ENCODE measurements at places on chromosomes 2 and 18.

GRCh38 chr2:5020116-5020875, 671.9 kb upstream of the SOX11 start:
- DNase-seq, result peak; percentile 66

GRCh38 chr2:127528487-127528886, 2.2 kb upstream of the IWS1 start:
- no peak for DNase-seq

DNA sequence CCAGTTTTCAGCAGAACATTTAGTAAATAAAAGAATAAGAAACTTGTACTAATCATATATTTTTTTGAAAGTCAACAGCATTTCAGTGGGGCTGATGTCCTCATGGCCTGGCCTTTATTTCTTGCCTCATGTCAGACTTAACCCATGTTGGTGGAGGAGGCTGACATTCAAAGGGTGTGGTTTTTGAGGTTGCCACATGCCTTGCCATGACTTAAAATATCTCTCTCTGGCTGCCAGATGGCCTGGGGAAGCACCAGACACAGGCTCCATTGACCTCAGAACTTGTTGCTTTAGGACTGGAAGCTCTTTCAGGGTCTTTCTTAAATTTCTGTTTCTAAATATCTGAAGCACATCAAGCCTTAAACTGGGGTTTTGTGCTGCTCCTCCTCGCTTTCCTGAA, 32.5 kb upstream of the CD28 start:
- no peak for DNase-seq

DNA sequence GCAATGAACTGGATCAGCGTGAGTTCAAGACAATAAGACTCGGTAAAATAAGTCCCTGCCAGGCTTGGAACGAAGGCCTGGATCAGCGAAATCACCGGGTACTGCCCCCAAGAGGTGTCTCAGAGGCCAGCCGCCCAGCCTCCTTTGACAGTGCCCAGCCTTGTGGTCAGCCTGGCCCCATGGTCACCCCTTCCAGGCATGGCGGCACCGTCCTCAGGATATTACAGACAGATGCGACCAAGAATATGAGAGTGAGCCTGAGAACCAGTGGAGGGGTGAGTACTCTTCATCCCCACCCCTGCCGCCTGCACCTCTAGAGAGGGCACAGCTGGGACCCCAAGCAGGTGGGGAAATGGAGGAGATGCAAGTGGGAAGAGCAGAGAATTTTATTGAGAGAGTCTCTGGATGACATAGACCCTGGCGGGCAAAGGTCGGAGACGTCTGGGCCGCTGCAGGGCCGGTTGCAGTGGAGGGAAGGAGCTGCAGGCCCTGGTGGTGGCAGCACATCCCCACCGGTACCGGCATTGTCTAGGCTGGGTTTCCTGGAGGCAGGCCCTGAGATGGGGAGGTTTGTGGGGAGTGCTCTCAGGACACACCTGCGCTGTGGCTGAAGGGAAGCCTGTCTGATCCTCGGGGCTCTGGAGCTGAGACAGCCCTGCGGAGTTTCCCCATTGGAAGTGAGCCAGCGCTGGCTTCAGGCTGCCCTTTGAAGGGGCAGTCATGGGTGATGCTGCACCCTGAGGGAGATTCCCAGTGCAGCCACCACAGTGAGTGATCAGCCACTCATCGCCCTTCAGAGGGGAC, 190.0 kb downstream of the SEPTIN10 start:
- no peak for DNase-seq

- DNase-seq, result no peak
Measured at GRCh38 chr2:20523799-20524187, 76.9 kb downstream of the RHOB start.

DNA sequence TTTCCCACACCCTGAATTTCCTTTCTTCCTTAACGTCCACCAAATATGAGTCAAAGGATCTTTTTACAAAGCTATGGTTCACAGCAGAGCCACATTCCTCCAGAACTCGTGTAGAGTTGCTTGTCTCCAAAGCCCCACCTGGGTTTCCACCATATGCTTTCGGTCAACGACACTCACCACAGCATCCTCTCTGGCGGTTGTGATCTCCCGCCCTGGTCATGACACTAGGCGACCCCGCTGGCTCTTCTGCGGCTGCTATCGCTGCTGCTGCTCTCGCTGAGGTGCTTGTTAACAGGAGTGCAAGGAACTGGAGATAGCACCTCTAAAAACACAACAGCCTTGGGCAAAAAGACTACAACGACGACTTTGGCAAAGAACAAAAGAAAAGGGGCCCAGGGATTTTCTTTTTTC, 340 bp downstream of the SLC40A1 start:
- no peak for DNase-seq

GRCh38 chr2:29129586-29130281, 14.5 kb downstream of the CLIP4 start:
- DNase-seq, result peak; percentile 13

- DNase-seq, result no peak
Measured at GRCh38 chr2:212995920-212996319, 155.5 kb downstream of the IKZF2 start.

DNA sequence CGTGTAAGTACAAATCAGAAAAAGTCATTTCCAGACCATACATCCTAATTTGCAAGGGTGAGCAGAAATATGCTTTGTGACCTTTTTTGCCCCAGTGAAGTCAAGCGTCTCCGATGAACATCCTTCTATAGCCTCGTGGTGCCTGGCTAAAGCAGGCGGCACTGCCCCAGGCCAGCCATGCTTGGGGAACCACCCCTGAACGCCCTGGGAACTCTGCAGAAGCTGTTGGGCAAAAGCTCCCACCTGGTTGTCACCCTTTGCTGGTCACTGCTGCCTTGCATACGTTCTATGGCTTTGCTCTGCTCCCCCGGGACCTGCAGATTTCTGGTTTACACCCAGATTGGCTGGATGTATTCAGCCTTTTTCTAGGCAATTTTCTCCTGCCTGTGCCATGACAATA, 256.4 kb downstream of the SS18 start:
- no peak for DNase-seq

- no peak for DNase-seq
Measured at GRCh38 chr2:27485496-27485895, 4.0 kb downstream of the IFT172 start.

DNA sequence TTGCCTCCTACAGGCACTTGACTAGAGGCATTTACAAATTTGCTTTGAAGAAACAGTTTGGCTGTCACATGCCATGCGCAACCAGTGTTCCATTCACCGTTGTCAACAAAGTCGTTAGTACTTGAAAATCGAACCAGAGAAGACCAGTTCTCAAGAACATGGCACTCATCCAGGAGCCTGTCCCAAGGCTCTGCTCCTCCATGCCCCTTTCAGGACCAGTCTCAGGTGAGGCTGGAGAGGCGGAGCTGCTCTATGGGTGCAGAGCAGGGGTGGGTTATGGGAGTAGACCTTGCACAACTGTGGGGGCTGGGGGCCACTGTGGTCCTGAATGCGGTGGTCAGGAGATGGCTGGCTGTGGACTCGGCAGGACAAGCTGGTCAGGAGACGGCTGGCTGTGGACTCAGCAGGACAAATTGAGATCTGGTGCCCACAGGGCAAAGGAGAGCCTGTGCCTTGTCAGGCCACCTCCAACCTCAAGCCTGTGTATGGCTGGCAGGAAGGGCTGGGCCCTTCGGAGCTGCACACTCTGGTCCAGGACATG, 12.3 kb upstream of the ATP9B start:
- no peak for DNase-seq

DNA sequence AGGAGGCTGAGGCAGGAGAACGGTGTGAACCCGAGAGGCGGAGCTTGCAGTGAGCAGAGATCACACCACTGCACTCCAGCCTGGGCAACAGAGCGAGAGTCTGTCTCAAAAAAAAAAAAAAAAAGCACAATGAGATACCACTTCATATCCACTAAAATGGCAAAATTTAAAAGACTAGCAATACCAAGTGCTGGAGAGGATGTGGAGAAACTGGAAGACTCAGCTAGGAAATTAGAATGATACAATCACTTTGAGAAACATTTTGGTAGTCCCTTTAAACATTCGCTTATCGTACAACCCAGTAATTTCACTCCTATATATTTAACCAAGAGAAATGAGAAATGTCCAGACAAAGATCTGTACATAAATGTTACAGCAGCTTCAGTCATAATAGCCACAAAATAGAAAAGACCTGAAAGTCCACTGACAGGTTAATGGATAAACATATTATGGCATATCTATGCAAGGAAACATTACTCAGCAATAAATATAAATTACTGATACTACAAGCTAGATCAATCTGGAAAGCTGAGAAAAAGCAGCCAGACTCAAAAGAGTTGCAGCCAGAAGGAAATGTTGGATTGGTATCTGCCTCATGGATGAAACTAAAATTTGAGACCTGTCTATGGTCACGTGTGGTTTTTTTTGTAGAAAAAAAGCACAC, 40.0 kb downstream of the WDSUB1 start:
- no peak for DNase-seq

- no peak for DNase-seq
Measured at GRCh38 chr2:109721135-109721534, 73.0 kb upstream of the RGPD5 start.

DNA sequence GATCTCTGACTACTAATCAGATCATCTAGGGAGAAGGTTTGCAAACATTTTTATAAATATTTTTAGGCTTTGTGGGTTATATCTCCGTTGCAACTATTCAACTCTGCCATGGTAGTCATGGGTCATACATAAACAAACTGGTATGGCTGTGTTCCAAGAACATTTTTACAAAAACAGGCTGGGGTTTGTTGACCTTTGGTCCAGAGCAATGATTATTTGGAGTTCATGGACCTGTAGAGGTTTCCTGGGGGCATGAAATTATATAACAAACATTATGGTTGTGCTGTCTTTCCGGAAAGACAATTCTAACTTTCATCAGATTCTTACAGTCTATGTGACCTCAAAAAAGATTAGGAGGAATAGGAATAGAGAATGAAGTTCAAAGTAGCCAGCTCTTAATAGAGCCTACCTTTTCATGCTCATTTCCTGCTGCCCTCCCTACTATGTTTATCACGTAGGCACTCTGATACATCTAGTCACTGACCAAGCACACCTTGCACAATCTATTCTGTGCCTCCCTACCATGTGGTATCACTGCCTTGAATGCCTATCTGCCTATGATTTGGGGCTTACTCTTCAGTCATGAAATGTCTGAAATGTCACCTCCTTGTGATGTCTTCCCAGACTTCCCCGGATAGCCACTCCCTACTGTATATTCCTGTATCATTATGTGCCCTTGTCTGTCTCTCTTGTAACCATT, 102.4 kb upstream of the SCN1A start:
- DNase-seq, result peak; percentile 2

DNA sequence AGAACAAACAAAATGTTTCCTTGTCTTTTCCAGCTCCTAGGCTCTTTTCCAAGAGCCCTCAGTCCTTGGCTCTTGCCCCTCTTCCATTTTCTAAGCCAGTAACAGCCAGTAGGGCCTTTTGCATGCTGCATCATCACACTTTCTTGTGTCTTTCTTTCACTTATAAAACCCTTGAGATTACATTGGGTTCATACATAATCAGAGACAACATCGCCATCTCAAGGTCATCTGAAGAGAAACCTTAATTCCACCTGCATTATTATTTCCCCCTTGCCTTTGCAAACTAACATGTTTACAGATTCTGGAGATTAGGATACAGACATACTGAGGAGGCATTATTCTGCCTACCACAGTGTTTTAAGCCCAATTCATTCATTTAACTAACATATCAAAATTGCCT, 697.3 kb downstream of the TRIB2 start:
- DNase-seq, result peak; percentile 29

- no peak for DNase-seq
Measured at GRCh38 chr2:43539436-43539835, 56.4 kb downstream of the THADA start.

GRCh38 chr18:76130845-76131244, 364.2 kb downstream of the ZNF516 start:
- DNase-seq, result no peak

DNA sequence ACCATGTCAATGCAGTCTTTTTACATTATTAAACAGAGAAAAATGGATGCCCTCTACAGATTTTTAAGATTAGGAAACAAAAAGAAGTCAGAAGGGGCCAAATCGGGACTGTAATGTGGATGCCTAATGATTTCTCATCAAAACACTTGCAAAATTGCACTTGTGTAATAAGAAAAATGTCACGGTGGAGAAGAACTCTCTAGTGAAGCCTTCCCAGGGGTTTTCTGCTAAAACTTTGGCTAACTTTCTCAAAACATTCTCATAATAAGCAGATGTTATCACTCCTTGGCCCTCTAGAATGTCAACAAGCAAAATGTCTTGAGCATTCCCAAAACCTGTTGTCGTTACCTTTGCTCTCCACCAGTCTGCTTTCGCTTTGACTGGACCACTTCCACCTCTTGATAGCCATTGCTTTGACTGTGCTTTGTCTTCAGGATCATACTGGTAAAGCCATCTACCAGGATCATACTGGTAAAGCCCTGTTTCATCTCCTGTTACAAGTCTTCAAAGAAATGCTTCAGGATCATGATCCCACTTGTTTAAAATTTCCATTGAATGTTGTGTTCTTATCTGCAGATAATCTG, 226.8 kb downstream of the TNS1 start:
- no peak for DNase-seq

GRCh38 chr18:32360682-32361345, 109.9 kb downstream of the GAREM1 start:
- DNase-seq, result no peak

- DNase-seq, result no peak
Measured at GRCh38 chr2:174166261-174166660, 82.1 kb downstream of the OLA1 start.

DNA sequence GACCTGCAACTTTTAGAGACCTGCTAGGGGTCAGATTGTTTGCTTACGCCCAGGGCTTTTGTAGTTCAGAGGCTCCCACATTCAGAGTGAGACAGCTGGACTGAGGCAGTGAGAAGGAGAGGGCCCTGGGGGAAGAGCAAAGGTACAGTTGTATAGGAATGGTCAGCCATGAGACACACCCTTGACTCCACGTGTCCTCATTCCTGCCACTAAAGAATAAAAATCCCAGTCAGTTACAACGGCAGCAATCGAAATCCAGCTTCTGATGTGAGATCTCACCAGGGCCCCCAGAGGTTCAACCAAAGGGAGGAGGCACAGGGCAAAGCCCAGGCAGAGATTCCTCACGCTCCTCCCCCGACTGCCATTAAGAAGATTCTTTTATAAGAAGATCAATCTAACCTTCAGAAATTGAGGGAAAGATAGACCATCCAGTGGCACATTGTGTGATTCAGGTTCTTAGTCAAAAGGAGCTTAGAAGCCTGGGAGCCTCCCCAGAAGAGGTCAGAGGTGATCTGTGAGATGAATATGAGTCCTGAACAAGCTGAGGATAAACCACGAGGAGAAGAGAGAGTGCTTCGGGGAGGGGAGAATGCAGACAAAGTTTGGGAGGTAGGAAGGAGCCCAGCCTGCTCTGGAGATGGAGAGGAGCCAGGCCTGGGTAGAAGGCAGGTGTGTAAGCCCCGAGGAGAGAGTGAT, 317.0 kb downstream of the CYP26B1 start:
- no peak for DNase-seq

GRCh38 chr2:221517146-221517695, 54.9 kb downstream of the EPHA4 start:
- no peak for DNase-seq

All from NCI-H69 (cell line).